ENCODE measurements at places on chromosomes 6 and 20.

GRCh38 chr6:9233686-9234085, 798.3 kb upstream of the SLC35B3 start:
- no peak for DNase-seq

- no peak for DNase-seq
Measured at GRCh38 chr6:131191590-131191989, 56.3 kb downstream of the AKAP7 start.

DNA sequence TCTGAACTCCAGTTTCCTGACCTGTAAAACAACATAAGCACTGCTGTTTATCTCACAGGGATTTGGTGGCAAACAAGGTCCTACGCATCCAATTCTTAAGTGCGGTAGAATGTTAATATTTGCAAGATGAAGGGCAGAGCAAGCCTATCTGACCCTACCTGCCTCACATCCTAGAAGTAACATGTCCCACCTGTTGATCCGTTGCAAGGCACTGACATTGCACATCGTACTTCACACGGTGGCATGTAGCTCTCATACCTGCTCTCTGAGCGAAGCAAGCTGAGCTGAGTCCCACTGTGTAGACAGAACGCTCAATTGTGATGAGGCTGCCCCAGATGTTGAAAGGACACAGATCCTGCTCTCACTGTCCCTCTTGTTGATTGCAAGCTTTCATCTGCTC, 154.7 kb upstream of the PDE10A start:
- no peak for DNase-seq

DNA sequence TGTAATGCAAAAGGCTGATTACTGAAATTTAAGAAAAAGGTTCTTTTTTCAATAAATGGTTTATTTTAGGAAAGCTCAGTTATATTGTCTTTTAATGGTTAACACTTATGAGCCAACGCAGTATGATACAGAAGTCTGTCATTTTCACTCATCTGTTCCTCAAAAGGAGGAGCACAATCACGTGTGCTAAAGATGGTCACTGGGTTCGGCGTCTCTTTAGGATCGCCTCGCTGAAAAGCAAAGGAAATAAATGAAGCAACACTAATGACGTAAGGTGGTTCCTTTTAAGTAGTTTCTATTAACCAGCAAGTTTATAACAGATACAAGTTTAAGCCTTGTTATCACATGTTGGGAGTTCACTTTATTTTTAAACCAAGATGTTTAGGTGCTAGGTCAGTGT, 125.7 kb downstream of the MAP3K4 start:
- no peak for DNase-seq

DNA sequence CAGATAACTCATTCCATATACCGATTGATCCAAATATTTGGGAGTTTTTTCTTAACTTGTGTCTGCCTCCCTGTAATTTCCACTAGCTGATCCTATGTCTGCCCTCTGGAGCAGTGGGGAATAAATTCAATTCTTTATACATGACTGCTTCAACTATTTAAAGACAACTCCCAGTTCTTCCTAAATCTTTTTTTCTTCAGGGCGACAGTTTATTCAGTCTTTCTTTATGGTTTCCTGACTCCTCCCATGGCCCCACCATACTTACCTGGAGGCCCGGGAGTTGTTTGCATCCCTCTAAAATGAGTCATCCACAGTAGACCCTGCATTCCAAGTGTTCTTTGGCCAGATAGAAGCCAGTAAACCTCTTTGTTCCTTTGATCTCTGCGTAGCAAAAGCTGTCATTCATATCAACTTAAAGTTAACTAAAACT, 73.6 kb downstream of the LCA5 start:
- DNase-seq = no peak

DNA sequence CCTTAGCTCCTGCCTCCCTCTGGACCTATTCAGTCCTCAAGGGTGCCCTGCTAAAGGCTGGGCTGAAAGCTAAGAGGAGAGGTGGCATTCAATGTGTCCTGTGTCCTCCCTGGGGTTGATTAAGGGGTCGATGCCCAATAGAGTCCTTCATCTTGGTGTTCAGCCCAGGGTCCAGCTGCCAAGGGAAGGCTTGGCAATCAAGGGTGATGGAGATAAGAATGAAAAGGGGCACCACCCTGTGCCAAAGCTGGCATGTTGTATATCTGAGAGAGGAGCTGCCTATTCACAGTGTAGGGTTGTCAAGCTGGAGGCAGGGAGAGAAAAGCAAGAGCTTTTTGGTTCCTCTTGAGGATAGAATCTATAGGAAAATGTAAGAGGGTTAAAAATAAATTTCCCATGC, 12.3 kb downstream of the C20orf173 start:
- peak; percentile 79 for DNase-seq

DNA sequence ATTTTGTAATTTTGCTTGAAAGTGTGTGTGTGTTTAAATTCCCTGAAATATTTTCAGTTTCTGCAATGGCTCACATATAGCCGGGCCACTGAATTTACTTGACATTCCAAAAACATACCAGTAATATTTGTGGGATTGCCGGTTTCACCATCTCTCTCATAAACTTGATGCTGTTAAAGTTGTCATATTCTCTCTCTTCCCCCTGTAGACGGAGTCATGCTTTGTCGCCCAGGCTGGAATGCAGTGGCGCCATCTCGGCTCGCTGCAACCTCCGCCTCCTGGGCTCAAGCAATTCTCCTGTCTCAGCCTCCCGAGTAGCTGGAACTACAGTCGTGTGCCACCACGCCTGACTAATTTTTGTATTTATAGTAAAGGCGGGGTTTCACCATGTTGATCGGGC, 122.1 kb downstream of the TIAM2 start:
- DNase-seq = no peak

DNA sequence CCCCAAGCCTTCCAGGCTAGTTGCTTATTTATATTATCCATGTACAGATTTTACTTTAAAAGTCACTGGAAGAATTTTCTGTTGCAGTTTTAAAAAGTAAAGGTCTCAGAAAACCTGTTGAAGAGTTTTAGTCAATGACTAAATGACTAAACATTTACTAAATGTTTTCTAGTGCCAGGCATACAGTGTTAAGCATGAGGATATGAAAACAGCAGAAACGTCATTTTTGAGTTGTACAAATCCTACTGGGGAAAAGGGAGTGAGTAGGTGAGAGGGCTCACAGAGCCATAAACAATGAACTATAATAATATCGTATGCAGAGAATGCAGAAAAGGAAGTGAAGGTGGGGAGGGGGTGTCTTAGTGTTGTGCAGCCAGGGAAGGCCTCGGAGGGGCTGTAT, 66.3 kb downstream of the MAN1A1 start:
- DNase-seq = no peak

DNA sequence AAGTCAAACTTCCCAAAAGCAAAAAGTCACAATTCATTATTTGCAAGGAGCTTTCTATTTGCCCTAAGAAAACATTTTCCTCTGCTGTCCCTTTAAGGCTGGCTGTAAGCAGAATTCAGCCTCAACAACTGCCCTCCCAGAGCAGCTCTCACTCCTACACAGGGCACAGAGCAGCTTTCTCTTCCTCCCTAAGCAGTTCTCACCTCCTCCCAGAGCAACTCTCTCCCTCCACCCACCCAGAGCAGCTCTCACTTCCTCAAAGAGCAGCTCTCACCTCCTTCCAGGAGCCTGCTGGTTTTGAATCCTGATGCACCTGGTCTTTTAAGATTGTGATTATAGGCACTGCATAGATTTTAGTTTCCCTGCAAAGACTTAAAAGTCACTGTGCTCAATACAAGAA, 120.6 kb upstream of the TMEM181 start:
- peak; percentile 18 for DNase-seq

DNA sequence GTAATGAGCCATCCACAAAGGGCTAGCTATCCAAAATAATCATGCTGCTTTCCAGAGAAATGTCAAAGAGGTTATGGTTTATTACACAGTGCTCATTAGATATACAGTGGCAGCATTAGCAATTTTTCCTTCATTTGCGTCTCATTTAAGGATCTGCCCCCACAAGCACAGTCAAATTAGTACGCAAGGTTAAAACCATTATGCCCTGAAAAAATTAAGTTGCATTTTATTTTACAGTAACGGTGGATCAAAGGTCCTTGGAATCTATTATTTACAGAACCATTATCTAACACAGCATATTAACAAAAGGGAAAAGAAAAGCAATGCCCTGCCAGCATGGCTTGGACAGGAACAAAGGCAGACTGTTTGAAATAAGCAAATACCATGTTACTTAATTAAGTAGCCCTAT, 144.8 kb downstream of the PDSS2 start:
- DNase-seq = no peak

DNA sequence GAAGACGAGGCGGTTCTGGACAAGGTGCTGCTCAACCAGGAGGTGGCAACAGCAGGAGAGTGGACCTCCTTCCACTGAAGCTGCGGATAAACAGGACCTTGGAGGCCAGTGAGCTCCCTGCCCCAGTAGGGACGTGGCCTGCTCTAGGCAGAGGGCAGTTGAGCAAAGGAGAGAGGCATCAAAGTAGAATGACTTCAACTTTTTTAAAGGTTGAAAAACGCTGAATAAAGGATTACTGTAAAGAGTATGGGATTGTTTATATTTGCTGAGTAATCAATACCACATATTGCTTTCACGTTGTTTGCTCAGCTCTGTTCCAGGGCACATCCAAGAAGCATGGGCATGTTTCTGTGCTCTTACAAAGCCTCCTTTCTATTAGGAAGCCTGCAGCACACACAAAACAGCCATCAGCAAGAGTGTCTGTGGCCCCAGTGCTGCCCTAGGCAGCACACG, 48.1 kb downstream of the ERMARD start:
- no peak for DNase-seq

GRCh38 chr6:39211183-39211582, 18.1 kb downstream of the KCNK5 start:
- no peak for DNase-seq

- DNase-seq = no peak
Measured at GRCh38 chr6:14417377-14417776, 299.8 kb downstream of the CD83 start.

GRCh38 chr20:63177134-63177784, 38.7 kb downstream of the YTHDF1 start:
- DNase-seq = peak; percentile 44

DNA sequence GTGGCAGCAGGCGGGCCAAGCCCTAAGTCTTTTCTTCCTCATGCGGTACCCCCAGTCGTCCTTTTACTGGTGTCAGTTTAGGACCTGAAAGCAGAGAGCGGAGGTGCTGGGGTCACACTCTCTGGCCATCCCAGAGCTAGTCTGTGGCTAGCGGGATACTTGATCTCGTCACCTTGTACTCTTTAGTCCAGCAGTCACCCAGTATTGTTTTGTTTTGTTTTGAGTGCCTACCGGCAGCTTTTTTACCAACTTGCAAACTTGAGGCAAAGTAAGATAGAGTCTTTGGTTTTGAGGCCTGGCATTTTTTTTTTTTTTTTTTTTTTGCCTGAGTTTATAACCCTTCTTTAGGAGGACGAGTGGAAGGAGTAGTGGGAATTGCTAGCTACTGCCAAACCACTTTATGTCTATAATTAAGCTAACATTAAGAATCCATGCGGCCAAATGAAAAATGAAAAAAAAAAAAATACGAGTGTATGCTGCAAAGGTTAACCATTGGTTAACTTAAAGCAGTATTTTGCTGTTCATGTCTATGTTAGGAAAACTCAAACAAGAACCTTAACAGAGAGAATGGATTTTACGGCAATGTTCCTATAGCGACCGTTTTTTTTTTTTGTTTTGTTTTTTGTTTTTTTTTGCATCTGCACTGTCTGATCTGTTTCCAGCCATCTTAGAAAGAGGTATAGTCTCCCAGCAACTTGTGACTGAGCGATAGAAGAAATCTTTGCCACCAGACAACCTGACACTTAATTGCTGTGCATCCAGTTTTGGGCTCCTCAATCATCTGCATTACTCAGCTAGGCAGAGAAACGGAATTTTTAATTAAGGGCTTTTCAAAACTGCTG, 56.9 kb downstream of the FAM217A start:
- peak; percentile 63 for DNase-seq

DNA sequence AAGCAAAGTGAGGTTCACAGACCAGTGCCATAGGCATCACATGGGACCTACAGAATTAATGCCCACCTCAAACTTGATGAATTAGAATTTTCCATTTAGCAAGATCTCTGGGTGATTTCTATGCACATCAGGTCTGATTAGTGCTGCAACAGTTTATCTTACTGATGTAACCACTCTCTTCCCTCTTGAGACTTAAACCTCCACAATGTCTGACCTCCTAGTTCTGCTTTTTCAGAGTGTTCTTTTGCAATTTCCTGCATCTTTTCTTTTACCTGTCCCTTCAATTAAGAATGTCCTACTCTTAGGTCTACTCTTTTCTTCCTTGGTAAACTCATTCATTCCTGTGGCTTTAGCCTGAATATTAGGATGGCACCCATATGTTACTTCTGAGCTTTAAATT, 615.3 kb downstream of the TFAP2A start:
- peak; percentile 8 for DNase-seq

- DNase-seq = no peak
Measured at GRCh38 chr20:37376791-37377190, 30.9 kb downstream of the SRC start.

DNA sequence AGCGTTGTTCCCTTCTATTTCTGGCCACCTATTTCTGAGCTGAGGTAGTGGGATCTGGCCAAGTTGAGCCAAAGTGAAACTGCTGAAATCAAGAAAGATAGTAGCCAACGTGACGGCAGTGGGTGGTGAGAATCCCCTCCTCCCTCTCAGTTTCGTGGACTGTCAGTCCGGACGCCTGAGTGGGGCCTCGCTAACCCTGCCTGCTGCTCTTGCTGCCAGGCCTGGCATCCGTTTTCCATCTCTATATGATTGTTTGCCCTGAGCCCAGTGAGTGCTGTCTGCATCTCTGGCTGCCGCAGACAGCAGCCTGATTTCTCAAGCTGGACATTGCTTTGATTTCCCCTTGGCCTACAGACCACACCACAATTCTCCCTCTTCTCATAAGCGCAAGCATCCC, 23.5 kb upstream of the PAX1 start:
- DNase-seq = no peak

DNA sequence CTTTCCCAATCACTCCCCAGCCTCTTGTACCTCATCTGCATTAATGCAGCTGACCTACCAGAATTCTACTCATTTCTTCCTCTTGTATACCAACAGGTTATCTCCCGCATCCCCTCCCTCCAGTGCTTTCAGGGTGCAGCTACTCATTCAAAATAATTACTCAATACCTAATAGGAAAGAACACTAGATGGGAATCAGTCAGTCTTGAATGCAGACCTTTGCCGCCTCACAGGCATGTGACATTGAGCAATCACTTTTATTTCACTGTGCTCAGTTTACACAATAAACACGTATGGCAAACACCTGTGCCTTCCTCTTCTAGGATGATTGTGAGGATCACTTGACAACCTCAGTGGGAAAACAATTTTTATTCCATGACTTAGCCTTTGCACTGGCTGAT, 13.3 kb downstream of the ZSCAN31 start:
- DNase-seq = no peak

DNA sequence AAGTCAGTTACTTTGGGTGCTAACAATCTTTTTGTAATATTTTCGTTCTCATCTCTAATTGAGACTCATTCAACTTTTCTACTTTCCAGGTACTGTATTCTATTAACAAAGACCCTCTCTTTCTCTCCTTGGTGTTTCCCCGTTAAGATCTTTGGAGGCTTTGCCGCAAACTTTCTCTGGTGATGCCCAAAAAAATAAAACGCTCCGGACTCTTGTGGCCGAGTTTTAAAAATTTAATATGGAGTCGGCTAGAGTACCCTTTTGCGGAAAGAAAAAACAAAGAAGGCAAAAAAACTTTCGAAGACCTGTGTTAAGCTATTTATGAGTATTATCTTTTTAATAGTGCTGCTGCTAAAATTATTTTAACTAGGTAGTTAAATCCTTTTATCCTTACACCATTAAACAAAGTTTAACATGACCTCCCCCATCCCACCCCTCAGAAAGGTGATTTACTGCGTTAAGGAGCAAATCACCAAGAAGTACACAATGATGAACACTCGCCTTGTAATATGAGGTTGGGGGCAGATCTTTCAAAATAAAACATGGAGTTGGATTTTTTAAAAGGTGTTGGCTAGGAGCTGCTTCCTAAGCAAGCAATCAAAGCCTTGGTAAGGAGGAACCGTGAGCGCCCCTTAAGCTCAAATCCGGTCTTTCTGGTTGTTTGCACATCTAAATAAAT, 10.0 kb downstream of the SIM1 start:
- DNase-seq = no peak

Measured in hematopoietic multipotent progenitor cell treated with erythropoietin and hydrocortisone succinate and interleukin-3 and kit ligand, for 4 days (in vitro differentiated cells).